ENCODE measurements at places on chromosomes 7 and 10. TPM values are rescaled to one million over a fixed set of nuclear protein-coding genes. Genes with fewer than 3 reads are reported as not detected.

DNA sequence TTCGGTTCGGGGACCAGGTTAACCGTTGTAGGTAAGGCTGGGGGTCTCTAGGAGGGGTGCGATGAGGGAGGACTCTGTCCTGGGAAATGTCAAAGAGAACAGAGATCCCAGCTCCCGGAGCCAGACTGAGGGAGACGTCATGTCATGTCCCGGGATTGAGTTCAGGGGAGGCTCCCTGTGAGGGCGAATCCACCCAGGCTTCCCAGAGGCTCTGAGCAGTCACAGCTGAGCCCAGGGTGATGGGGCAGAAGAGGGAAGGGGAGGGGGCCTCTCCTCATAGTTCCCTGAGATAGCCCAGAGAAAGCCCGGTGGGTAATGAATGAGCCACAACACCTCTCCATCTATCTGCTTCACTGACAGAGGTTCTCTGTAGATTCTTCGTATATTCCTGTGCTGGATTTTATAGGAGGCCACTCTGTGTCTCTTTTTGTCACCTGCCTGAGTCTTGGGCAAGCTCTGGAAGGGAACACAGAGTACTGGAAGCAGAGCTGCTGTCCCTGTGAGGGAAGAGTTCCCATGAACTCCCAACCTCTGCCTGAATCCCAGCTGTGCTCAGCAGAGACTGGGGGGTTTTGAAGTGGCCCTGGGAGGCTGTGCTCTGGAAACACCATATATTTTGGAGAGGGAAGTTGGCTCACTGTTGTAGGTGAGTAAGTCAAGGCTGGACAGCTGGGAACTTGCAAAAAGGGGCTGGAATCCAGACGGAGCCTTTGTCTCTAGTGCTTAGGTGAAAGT is 16.4 kb downstream of the PRSS2 start:
- DNase-seq = no peak

GRCh38 chr7:108442039-108442568 is 14.1 kb downstream of the NRCAM start:
- no peak for DNase-seq

DNA sequence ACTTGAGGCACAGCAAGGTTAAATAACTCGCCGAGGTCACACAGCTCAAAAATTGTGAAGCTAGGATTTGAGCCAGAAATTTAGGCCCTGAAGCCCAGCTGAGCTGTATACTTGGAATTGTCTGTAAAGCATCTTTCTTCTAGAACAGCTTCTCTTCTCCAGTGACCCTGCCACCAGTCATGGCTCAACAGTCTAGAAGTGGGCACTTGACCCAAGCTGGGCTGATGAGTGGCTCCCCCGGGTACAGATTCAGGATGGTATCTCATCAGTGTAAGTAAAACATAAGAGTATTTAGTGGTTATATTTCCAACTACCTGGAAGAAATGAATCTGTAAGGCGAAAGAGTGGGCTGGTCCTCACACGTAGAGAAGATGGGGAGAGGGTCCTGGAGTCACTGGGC is 243.9 kb upstream of the GPR26 start:
- no peak for DNase-seq

DNA sequence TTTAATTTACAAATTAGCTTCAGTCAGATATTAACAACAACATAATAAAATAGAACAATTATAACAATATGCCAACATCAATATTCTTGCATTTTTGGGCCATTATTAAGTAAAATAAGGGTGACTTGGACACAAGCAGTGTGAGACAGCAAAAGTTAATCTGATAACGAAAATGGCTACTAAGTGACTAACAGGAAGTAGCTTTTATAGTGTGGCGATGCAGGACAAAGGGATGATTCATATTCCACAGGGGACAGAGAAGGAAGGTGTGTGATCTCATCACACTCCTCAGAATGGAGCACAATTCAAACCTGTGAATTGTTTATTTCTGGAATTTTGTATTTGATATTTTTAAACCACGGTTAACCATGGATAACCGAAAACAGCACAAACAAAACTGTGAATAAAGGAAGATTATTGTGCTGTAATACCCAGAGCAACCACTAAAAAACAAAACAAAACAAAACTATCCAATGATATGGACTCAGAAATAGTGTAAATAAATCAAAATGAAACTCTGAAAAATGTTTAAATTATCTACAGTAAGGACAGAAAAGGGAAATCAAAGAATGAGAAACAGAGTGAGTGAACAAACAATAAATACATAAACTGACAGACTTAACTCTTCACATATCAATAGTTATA is 66.9 kb upstream of the TFEC start:
- DNase-seq = no peak

- no peak for DNase-seq
Observed at GRCh38 chr10:112898540-112899390, 51.3 kb upstream of the TCF7L2 start.

- DNase-seq = no peak
Observed at GRCh38 chr7:134406431-134406830, 52.5 kb downstream of the AKR1B1 start.

GRCh38 chr7:123712619-123713018 is 36.2 kb downstream of the WASL start:
- DNase-seq = no peak

DNA sequence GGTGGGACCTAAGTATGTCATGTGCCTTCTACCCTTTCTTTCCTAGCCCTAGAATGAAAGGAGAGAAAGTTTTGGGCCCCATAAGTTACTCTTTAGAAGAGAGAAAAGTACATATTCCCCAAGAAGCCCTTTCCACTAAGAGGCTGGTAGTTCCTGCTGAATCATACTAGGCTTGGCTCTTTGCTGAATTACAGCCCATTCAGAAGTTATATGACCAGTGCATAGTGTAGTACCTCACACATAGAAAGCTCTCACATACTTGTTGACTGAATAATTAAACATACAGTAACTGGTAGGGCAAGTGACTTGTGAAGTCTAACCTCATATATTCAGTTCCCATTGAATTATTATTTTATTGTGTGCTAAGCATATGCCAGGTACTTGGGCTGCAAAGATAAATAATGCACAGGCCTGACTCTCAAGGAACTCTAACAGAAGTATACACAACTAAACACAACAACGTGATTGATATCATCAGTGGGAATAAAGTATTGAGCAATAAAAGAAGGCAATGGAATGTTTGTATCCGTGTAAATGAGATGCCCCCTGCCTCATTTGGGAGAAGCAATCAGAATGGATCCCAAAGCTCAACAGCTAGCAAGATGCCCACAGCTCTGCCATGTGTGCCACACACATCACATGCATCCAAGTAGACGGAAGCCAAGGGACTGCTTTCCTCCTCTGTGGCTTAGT is 38.9 kb upstream of the UBN2 start:
- no peak for DNase-seq

- no peak for DNase-seq
Observed at GRCh38 chr7:98027342-98028033, 37.5 kb upstream of the OCM2 start.

GRCh38 chr7:152907042-152907761 is 147.7 kb downstream of the ACTR3B start:
- DNase-seq = no peak

- no peak for DNase-seq
Observed at GRCh38 chr10:79202188-79203013, 133.6 kb downstream of the ZMIZ1 start.

DNA sequence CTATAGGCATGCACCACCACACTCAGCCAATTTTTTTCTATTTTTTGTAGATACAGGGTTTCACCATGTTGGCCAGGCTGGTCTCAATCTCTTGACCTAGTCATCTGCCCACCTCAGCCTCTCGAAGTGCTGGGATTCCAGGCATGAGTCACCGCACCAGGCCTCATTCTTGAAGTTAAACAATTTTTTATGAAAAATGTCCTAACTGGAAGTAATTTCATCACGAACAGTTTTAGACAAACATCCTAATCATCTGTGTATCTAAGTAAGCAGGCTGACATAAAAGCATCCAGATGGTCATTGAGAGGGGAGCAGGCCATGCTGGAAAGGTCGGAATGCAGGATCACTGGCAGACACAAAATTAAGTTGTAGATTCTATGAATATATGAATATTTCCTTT is 269.1 kb downstream of the ZMYND11 start:
- DNase-seq = no peak

- no peak for DNase-seq
Observed at GRCh38 chr7:20799566-20800366, 13.1 kb upstream of the SP8 start.

GRCh38 chr10:66176772-66177171 is 749.1 kb upstream of the LRRTM3 start:
- DNase-seq = no peak

GRCh38 chr10:13272164-13272571 is 27.7 kb downstream of the PHYH start:
- DNase-seq = no peak

- DNase-seq = peak; percentile 47
Observed at GRCh38 chr10:70586348-70586930, 16.1 kb downstream of the PRF1 start.

DNA sequence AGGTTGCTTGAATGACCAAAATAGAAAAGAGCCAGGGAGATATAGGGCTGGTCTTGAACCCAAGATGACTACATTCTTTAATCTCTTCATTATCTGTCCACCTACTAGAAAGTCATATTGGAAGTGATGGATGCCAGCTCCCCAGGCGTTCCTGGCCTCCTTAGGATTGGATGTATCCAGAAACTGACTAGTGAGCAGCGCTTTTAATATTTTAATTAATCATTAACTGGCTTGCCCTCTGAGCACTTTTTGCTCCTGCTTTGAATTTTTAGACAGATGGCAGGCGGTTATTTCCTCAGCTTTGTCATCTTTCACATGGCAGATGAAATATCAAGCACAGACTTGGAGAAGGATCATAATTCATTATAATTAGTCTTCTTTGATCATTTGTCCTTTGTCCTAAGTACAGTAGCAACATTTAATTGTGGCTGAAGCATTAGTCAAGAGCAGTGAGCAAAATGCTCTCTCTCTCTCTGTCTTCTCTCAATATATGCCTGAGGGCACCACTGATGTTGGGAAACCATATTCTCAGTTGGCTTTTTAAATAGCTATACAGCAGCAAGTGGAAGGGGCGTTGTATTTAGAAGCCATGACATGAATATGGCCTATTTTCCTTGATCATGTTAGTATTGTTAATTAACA is 588.0 kb downstream of the NRG3 start:
- DNase-seq = no peak

- no peak for DNase-seq
Observed at GRCh38 chr7:18086165-18087025, 58.7 kb upstream of the PRPS1L1 start.

GRCh38 chr7:99789441-99790070 is 5.6 kb upstream of the CYP3A4 start:
- no peak for DNase-seq

DNA sequence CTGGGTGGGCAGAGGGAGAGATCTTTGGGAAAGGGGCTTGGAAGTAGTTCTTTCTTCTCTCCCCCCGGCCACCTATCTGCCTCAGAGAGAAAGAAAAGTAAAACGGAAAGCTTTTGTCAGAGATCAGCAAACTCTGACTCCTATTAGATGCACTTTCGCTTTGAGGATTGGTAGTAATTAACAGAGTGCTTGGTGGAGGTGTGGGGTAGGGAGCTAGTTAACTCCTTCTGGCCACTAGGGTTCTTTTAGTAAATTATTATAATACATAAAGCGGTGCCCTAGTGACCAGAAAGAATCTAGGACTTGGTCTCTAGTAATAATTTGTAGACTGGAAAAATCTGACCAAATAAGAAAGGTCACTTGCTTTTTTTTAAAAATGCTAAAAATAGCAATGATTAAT is 54.6 kb downstream of the CPVL start:
- no peak for DNase-seq

DNA sequence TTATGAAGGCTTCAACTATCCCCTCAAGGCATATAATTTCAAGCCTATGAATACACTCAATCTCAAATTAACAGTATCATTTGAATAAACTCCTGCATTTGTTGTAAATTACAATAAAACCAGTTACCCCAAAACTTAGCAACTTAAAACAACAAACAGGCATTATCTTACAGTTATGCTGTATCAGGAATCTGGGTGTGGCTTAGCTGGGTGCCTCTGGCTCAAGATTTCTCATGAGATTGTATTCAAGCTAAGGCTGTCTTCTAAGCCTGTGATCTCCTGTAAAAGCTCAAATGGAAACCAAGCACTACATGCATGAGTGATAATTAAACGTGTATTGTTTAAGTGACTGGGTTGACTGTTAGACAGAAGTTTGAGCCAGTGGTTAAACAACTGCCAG is 341.0 kb upstream of the PHF14 start:
- DNase-seq = no peak

GRCh38 chr10:74995806-74996205 is 115.7 kb upstream of the SAMD8 start:
- no peak for DNase-seq

DNA sequence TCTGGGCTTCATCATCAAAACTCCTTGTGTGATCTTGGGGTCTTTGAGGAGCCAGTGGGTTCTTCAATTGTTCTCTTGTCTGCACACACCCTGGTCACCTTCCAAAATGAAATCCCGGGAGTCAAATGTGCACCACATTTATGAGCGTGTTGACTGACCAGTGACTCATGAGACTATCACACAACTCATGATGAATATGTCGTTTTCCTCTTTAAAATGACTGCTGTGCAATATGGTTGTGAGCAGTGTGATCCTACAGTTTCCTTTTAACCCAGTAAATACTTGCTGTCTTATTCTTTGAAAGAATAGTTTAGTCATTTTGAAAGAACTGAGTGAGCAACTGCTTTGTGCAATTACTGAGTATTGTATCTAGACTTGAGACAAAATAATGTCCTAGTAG is 149.2 kb downstream of the DYNC1I1 start:
- DNase-seq = no peak

DNA sequence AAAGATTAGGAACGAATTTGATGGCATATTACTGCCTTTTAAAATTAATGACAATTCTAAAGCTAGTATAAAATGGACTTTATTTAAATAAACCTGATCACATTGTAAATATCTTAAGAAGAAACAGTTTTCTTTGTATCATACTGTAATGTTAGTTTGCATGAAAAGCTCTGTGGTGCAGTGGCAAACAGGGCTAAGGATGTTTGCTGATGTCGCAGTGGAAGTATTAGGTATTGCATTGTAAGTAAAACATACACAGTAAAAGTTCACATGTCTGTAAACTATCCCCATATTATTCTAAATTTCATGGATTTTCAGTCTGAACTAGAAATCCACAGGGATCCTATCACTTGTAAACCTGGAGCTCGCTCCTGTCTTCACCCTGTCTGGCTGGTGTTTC is 252.6 kb upstream of the ZNF32 start:
- no peak for DNase-seq

- no peak for DNase-seq
Observed at GRCh38 chr10:90399782-90400181, 458.1 kb downstream of the HTR7 start.

GRCh38 chr7:30157204-30157603 is 22.4 kb downstream of the MTURN start:
- no peak for DNase-seq

GRCh38 chr10:24039897-24040296 is 169.0 kb upstream of the KIAA1217 start:
- DNase-seq = peak; percentile 53

GRCh38 chr10:22893781-22894180 is 34.1 kb upstream of the ARMC3 start:
- DNase-seq = no peak

KLLN gene
- 0.52 TPM for total RNA-seq

ELAPOR2 gene
- 0.56 TPM for total RNA-seq

PON1 gene
- not detected for total RNA-seq

CNTNAP2 gene
- not detected for total RNA-seq

OR2AE1 gene
- 0.36 TPM for total RNA-seq

HOXA13 gene
- total RNA-seq = not detected

EEF1AKMT2 gene
- total RNA-seq = 24.4 TPM

PAX4 gene
- not detected for total RNA-seq

INTS1 gene
- 79.0 TPM for total RNA-seq

OPN4 gene
- total RNA-seq = not detected

CYP51A1 gene
- 62.5 TPM for total RNA-seq

STEAP1 gene
- 13.2 TPM for total RNA-seq
